ENCODE measurements at places on chromosomes 2 and 18.
A peak's percentile ranks its signal among the peaks of the same experiment; 100 is the strongest.

DNA sequence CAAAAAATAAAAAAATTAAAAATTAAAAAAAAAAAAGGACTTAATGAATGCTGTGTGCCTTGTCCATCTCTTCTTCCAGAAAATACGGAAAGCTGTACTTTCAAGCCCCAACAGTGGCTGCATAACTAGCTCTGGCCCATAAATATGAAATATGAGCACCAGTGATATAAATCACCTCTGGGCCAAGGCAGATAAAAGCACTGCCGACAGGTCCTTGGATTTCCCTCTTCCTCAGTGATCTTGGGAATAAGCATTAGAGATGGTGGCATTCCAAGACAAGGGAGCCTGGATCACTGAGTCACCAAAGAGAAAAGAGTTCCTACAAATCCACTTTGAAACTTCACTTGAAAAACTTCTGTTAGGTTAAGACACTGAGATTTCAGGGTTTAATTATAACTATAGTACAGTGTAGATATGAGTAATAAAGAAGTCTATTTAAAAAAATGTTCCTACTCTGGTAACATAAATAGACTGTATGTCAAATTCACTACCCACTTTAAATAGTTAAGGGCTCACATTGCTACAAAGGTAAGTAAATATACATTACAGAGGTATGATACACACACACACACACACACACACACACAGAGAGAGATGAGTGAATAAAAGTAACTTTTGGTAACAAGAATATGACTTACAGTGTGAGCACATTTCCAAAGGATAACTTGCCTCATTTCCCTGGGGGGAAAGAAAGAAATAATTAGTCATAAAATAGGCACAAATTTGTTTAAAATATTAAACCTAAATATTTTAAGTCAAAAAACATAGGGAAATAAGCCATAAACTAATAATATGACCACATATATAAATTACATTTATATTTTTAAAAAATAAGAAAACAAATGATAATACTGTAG is 35.6 kb downstream of the PPP3R1 start:
- DNase-seq = no peak

- DNase-seq = peak; percentile 13
These were observed 633.2 kb upstream of the PKDCC start for GRCh38 chr2:41414486-41415230.

DNA sequence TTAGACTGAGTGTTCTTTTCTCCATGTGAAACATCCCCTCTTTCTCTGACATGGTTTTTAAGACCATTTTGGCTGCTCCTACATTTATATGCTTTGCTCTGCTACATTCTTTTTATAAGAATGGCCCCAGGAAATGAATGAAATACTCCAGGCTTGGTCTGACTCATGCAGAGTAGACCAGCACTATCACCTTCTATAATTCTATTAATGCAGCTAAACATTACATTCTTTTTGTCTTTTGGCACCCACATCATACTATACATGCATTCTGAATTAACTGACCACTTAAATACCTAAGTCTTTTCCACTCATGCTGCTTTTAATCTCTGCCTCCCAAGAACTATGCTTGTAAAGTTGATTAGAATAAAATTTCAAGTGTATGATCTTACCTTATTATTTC is 94.1 kb downstream of the AAK1 start:
- DNase-seq = no peak

DNA sequence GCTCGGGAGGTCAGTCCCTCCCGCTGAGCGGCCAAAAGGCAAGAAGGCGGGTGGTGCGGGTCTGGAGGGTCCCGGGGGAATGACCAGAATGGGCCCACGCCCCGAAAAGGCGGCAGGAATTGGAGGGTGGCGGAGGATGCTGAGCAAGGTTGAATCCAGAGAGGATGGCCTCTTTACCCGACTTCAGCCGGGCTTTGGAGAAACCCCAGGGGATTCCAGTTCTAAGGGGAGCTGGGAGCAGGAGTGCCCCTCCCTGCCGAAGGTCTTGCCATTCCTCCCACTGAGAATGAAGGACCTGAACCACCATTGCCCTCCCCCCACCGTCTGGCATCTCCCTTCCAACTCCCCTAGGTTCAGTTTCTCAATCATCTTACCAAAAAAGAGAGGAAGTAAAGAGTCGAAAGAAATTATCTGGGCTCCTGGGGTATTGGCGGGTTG is 38.9 kb upstream of the ATP6V1B1 start:
- DNase-seq = no peak

DNA sequence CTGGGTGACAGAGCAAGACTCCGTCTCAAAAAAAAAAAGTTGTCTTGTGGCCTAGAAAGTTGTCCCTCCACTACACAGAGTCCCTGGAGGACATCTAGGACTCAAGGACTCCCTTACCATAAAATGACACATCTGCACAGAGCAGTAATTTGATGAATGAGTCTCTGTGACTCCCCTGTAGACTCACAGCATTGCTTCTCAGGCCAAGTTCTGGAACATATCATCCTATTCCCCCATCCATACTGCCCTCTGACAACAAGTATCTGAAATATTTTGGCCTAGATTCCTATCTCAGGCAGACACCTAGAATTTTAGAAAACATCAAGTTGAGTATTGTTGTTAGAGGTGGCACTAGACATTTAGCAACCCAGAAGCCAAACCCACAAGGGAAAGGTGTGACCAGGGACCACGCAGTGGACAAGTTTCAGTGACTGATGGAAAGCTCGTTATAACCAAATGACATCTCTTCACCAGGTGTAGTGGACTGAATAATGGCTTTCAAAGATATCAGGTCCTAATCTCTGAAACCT is 97.9 kb upstream of the ATP8B1 start:
- DNase-seq = no peak

DNA sequence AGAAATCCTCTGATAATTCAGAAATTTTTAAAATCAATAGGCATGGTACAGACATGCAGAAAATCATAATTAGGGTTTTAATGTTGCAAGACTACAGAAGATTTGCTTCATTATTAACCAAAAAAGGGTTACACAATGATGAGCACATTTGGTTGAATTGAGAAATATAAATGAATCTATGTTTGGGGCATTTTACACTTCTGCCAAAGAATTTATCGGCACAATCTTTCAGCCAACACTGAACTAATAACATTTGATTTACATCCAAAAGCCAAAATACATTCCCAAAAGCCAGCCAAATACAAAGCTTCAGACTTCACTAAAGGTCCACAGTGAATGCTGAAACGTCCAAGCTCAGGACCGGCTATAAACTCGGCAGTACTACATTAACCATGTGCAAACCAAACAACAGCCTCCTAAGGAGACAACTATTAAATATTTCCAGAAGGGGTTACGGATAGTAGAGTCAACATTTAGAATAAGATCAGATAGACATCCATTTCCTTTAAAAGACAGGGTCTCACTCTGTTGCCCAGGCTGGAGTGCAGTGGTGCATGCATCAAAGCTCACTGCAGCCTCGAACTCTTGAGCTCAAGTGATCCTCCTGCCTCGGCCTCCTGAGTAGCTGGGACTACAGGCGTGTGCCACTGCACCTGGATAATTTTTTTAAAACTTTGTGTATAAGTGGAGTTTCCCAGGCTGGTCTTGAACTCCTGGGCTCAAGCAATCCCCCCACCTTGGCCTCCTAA is 29.4 kb downstream of the SPRED2 start:
- no peak for DNase-seq

DNA sequence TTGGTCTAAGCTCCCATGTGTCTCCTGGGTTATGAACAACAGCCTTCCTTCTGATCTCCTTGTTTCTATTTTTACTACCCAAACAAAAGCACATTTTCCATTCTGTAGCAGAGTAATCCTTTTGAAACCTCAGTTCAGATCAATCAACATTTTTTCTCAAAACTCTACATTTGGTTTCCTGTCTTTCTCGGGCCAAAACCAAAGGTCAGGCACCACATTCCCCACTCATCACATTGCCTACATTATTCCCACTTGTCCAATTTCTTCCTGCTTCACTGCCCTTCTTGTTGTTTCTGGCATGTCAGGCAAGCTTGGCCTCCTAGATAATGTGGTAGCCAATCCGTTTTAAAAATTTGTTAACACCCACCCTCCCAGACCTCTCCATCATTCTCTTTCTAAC is 196.8 kb downstream of the PPP1R1C start:
- no peak for DNase-seq

- DNase-seq = no peak
These were observed 25.2 kb downstream of the RTN4 start for GRCh38 chr2:55025082-55025481.

- DNase-seq = no peak
These were observed 6.7 kb upstream of the ADCY3 start for GRCh38 chr2:24926602-24927252.

GRCh38 chr2:150143087-150143536 is 344.4 kb downstream of the RND3 start:
- DNase-seq = no peak

DNA sequence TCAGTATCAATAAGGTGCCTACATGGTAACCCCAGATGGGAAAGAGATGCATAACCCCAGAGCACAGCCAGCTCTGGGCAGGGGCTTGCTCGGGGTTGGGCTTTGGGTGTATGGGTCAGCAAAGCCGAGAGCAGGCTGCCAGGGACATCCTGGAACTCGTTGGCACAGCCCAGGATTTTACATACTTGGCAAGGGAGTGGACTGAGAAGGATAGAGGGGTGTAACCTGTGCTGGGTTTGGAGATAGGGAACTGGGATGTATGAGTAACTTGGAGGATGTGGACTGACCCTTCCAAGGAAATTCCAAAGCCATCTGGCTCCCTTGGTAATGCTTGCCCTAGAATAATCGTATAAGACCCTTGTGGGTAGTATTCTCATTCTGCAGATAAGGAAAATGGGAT is 44.2 kb downstream of the GPR39 start:
- no peak for DNase-seq

GRCh38 chr2:189841019-189841418 is 56.8 kb downstream of the PMS1 start:
- no peak for DNase-seq
